ENCODE measurements at places on chromosomes 7 and 10.

DNA sequence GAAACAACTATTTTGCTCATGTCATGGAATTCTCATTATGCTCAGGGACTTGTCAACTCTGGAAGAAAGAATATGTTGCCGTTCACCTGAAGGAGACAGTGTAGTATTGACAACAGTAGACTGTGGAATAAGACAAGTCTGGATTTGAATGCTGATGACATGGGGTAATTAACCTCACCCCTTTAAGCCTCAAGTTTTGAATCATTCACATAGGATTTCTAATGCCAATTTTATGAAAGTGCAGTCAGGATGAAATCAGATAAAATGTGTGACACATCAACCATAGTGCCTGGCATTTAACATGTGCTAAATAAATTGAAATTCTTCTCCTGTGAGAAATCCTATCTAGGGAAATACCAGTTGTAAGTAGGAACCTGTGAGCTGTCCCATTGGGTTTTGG is 305.8 kb downstream of the KIF20B start:
- DNase-seq: no peak

- peak; percentile 96 for DNase-seq
Observed at GRCh38 chr10:43396928-43397624, 11.9 kb downstream of the HNRNPF start.

DNA sequence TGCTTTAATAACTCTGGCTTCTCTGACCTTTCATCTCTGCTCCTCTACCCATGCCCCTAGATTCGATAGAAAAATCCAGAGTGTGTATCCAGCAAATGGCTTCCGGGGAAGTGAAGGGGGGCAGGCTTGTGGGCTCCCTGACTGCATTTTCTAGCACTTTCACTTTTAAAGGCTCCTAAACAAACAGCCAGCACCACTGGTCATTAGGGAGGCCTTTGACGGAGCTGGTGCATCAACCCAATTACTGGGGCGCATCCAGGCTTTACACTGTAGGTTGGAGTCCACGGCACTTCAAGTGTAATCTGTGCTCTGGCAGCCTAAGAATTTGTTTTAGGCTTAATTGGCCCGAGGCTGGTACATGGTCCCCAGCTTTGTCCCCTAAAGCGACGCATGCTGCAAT is 291.9 kb downstream of the GFRA1 start:
- no peak for DNase-seq

- DNase-seq: no peak
Observed at GRCh38 chr7:51124321-51124720, 192.3 kb downstream of the COBL start.

- DNase-seq: peak; percentile 12
Observed at GRCh38 chr10:131790021-131790420, 110.8 kb upstream of the PPP2R2D start.

DNA sequence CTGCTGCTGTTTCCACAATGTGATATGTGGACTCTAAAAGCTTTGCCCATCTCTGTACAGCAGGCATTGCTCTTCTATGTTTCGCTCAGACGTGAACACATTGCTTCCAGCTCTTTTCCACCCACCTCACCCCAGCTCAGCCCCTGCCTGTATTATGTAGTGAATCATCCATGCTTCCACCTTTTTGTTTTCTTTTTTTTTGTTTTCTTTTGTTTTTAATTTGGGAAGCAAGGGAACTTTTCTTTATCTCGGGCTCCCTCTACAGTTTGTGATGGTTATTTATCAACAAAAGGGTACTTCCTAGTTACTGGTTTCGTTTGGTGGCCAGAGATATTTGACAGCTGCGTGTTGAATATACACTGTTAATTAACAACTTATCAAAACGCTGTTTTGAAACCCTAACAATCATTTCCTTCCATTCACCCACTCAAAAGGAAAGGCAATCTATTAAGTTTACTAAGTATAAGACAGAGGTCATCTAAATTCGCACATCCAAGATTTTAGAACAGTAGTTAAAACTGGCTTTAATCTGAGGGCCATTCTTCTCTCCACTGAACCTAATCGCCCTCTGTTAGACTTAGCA is 127.9 kb upstream of the STK17A start:
- peak; percentile 59 for DNase-seq

DNA sequence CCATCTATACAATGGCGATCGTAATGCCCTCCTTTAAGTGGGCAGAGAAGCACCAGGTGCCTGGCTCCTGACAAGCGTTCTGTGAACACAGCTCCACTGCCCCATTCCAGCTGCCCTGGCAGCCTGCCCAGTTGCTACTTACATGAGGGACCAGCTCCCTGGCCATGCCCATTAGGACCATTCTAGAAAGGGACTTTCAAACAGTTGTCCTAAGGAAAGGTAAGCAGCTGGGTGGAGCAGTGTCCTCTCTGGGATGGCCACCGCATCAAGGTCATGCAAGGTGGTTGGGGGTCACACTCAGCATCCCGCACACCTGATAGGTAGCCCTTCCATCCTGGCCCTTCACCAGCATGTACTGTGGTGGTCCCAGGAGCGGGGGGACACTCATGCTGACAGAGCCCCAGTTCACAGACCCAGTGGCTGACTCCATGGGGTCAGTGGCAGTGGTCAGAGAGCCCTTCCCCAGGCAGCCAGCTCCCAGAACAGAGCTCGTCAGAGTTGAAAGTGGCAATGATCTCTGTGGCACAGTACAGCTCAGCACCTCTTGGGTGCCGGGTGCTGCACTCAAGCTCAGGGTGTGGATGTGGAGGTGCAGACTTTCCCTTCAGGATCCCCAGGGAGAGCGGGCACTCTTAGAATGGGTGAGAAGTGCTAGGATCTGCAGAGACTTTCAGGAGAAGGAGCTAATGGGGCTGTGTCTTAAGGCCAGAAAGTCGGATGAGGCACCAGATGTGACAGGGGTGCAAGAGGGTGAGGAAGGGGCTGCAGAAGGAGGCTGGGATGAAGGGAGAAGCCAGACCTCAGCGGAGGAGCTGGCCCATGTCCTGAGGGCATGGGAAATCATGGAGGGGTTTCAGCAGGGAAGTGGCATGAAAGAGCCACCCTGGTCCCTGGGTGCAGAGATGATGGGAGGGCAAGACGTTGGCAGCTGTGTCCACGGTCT is 10.9 kb downstream of the MMRN2 start:
- DNase-seq: no peak

- DNase-seq: no peak
Observed at GRCh38 chr10:73597346-73597745, 6.2 kb upstream of the USP54 start.
